ENCODE measurements at places on chromosomes 7 and 10.

GRCh38 chr10:79316671-79317431 is 30.4 kb upstream of the PPIF start:
- peak; percentile 36 for DNase-seq

GRCh38 chr7:118758582-118758981 is 534.1 kb downstream of the ANKRD7 start:
- DNase-seq, result no peak

DNA sequence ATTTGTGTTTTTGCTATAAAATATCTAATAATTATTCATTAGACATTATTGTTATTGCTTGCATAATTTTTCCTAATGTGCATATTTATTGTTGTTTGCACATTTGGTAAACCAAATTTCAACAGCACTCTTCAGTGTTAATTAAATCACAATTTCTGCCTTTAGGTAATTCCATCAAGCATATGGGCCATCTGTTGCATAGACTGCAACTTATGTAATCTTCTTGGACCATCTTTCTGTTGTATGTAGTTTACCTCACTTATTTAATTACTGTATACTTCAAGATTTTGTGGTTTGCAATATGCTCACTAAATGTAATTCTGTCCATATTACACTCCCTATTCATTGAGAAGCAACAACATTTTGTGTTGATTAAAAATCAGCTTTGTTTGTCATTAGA is 1360.1 kb downstream of the REEP3 start:
- DNase-seq, result no peak

GRCh38 chr7:32075612-32076011 is 5.4 kb upstream of the PDE1C start:
- no peak for DNase-seq

DNA sequence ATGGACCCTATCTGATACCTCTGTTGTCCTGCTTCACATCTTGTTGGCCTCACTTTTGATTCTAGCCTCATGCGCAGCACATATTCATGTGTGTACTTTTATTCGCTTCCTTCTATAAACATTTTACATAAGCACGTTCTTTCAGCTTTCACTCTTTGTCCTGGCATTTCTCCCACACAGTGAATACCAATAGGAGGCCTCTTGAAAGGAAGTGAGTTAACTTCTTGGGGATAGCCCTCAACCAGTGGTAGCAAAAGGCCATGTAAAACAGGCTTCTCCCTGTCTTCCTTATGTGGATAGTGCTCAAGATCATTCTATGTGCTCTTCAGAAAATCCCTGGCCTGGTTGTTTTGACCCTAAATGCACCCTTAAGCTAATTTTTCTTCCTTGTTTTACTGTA is 633.9 kb upstream of the MBL2 start:
- DNase-seq, result no peak

GRCh38 chr10:58189269-58189668 is 78.4 kb downstream of the IPMK start:
- DNase-seq, result no peak

DNA sequence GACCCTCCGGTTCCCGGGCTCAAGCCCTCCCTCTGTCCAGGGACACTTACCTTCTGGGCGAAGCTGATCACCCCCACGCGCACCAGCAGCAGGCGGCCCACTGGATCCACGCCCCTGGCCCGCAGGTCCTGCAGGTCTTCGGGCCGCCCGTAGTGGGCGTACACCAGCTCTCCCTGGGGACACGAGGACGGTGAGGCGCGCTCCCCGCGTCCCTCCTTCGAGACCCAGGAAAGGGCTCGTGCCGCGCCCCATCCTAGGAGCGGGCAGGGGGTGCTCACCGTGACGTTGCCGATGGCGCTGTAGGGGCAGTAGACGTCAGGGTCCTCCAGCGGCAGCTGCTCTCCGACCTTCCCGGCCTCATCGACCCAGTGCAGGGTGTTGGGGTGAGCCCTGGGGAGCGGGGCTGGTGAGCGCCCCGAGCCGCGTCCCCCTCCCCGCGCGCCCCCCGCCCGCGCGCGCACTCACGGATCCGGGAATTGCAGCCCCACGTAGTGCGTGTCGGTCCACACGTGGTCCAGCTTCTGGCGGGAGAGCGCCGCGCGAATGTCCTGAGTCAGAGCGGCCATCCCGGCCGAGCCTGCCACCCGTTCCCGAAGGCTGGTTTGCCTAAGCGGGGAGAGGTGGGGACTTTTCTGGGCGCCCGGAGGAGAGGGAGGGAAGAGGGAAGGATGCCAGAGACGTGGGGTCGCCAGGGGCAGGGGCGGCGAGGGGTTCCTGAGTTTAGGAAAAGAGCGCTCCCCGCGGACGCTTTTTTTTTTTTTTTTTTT is 8.2 kb downstream of the TFR2 start:
- peak; percentile 70 for DNase-seq

DNA sequence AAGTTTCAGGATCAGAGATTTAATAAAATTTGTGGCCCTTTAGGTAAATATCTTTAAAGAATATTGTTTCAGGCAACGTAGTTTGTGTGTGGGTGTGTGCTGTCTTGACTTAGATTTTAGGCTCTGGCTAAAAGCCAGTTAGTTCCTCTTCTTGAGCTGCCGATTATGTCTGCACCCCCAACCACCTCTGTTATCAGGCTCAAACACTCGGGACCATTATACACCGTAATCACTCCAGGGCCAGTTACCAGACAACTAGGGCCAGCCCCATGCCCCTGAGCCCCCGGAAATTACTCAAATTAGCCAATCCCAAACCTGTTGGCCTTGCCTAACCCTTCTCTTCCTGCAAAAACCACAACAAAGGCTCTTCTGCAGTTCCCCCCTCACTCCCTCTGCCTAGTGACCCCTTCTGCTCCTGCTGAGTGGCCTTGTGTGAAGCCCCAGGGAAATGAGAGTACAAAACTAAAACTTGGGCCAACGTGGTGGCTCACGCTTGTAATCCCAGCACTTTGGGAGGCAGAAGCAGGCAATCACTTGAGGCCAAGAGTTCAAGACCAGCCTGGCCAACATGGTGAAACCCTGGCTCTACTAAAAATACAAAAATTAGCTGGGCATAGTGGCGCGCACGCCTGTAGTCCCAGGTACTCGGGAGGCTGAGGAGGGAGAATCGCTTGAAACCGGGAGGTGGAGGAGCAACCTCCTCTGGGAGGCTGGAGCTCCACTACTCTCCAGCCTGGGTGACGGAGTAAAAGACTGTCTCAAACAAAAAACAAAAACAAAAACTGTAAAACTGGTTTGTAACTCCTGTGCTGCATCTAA is 9.2 kb upstream of the HNRNPF start:
- peak; percentile 74 for DNase-seq

DNA sequence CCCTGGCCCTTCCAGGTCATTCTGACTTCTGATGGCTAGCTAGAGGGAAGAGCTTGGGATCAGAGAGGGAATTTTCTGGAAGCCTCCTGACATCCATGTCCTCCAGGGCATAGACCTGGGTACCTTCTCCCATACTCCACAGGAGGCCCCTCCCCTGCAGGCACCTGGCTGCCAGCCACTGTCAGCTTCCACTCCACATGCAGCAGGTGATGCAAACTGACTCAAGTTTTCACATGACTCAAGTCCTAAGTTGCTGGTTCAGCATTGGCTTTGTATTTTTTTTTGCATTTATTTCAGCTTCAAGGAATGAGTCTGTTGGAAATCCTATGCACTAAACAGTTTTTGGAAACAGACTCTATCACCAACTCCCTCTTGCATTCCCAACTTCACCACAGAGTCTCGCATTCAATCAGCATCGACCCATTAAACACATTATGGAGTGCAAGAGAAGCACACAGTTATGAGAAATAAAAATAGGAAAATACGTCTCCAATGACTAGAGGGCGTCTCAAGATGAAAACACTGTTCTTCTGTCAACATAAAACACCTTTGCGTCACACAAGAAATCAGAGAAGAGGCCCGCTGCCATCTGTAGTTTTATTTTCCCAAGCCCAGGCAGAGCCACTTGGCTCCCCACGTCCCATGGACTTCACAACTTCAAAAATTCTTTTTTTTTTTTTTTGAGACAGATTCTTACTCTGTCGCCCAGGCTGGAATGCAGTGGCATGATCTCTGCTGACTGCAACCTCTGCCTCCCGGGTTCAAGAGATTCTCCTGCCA is 362.6 kb upstream of the MGMT start:
- DNase-seq, result no peak

- peak; percentile 92 for DNase-seq
These were observed 15.5 kb downstream of the TUBGCP2 start for GRCh38 chr10:133292919-133293809.

GRCh38 chr10:102467971-102468438 is 16.7 kb upstream of the C10orf95 start:
- DNase-seq, result peak; percentile 79

All from suppressor macrophage (primary cell).